A549 treated with GW870086 at 1 μM for 4 hours (cell line): ENCODE measurements at places on chromosomes 6 and 20. TPM values are rescaled to one million over a fixed set of nuclear protein-coding genes. Genes with fewer than 3 reads are reported as not detected.

PBOV1 gene
- total RNA-seq: not detected in 5 replicates

TREML2 gene
- not detected in 5 replicates for total RNA-seq

KIF25 gene
- 0.05 to 0.22 TPM in 2 of 5 replicates, not detected in the others for total RNA-seq

TBX18 gene
- total RNA-seq: 11.3 to 21.0 TPM (median 18.6 TPM) in 5 replicates

TSBP1 gene
- total RNA-seq: not detected in 5 replicates

CD83 gene
- 1.6 to 2.0 TPM (median 1.9 TPM) in 5 replicates for total RNA-seq

THEMIS gene
- not detected in 5 replicates for total RNA-seq

WFDC2 gene
- not detected in 5 replicates for total RNA-seq

CD164 gene
- total RNA-seq: 88.6 to 117 TPM (median 102 TPM) in 5 replicates

FIG4 gene
- total RNA-seq: 3.6 to 4.5 TPM (median 4.3 TPM) in 5 replicates

CD40 gene
- 3.3 to 5.7 TPM (median 4.6 TPM) in 5 replicates for total RNA-seq
